Globus pallidus (tissue), 1 donor: ENCODE measurements at places on chromosomes 4 and X.

DNA sequence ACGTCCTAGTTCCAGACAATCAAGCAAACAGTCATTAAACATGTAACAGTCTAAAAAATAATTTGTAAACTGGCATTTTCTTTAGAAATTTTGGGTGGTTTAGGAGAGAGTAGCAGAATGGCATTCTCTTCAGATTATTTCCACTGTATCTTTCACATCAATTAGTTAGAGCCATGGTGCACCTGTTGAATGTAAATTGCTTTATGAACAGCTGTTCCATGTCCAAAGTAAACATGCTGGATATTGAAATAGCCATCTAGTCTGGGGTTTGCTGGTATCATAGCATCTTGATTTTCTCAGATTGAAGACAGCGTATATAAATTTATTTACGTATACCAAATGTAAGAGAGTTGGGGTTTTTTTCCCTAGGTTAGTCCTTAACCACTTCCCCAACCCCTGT lies 143.6 kb downstream of the RCHY1 start:
- DNase-seq: no peak

- DNase-seq: no peak
Measured at GRCh38 chrX:40158036-40158706, 60.4 kb upstream of the BCOR start.

GRCh38 chrX:67044029-67044653 lies 405.3 kb upstream of the EDA2R start:
- no peak for DNase-seq

GRCh38 chr4:25253071-25253445 lies 19.2 kb downstream of the PI4K2B start:
- DNase-seq: no peak

- no peak for DNase-seq
Measured at GRCh38 chr4:151522866-151523519, 114.0 kb downstream of the FHIP1A start.

GRCh38 chr4:78551420-78552351 lies at the start of gene ANXA3:
TSS of gene ANXA3 (plus strand) at chr4:78551770. CDS start at chr4:78554474, 2,704 bp downstream.
- no peak for DNase-seq

DNA sequence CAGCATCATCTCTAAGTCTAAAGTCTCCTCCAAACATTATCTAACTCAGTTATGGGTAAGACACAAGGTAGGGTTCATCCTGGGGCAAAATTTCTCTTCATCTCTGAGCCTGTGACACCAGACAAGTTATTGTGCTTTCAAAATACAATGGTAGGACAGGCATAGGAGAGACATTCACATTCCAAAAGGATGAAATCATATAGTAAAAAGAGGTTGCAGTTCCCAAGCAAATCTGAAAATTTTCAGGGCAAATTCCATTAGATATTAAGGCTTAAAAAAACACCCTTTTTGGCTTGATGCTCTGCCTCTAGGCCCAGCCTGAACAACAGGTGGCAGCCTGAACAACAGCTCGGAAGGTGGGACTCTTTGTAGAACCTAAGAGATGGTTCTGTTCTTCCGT lies 448.3 kb upstream of the SLIT2 start:
- DNase-seq: no peak

GRCh38 chr4:109406337-109406931 lies 27.2 kb upstream of the SEC24B start:
- DNase-seq: peak; percentile 29

- DNase-seq: no peak
Measured at GRCh38 chrX:50858548-50858947, 44.6 kb upstream of the SHROOM4 start.

- no peak for DNase-seq
Measured at GRCh38 chrX:86021652-86022289, 25.6 kb downstream of the CHM start.

DNA sequence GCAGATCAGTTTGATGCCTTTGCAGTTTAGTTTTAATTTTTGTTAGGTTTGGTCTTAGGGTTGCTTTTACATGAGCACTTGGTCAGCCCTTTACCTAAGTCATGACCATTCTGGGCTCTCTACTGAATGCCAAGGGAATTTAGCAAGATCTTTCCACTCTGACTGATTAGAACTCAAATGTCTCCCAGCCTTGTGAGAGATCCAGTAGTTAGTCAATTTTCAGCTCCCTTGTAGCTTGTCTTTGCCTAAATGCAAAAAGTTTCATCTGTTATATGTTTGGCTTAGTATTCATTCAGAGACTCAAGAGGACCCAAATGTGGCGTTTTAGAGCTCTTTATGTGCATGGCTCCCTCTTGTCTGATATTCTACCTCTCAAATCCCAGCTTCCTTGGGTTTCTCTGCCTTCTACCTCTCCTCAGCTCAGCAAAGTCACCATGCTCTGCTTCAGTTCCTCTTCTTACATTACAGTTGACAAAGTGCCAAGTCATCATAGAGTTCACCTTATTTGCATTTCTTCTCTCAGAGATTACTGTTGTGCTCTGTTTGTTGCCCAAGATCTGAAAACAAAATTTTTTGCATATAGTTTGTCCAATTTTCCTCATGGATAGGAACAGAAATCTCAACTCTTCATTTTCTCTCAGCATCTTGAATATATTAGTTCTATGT lies 17.5 kb upstream of the JAKMIP1 start:
- no peak for DNase-seq

DNA sequence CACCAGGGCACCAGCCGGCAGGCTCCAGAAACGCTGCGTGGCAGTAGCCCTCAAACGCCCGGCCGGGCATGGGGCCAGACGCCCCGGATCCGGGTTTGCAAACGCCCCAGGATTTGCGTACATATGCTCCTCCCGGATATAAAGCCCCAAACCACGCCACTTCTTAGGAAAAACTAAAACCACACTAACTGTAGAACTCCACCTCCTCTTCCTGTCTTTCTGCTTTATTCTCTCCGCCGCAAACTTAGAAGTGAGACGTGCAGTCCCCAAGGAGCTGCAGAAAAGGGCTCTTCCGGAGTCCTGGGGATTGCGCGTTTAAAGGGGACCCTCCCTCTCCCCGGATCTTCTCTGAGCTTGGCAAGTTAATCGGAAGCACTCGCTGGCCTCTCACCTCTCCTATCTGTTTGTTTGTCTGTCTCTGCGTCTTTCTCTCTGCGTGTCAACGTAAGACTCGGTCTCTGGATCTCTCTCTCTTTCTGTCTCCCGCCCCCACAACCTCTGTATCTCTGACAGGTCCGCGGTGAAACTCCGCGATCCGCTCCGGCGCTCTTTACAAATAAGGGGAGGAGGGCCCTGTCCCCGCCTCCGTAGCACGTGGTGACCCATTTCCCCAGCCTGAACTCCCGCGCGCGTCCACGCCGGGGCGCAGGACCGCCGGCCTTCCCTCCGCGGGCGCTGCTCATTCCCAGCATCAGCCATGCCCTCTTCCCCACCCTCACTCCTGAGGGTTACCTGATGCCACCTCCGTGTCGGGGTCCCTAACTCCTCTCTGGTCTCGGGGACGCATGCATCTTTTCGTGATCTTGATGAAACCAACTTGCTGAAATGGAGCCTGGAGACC lies at the start of gene SLC39A8:
SLC39A8 (minus strand) TSS at position 529 of the 841 bp plus-strand sequence. CDS start 820 bp downstream, outside the sequence.
- DNase-seq: peak; percentile 75
